Mucosa of gallbladder (tissue), 1 donor: ENCODE measurements at places on chromosomes 6 and 20. TPM values are rescaled to one million over a fixed set of nuclear protein-coding genes. Genes with fewer than 3 reads are reported as not detected.

The STX7 gene
- total RNA-seq, result 94.5 TPM

The HSPA12B gene
- 5.4 TPM for total RNA-seq

The NRN1 gene
- 6.4 TPM for total RNA-seq

The PPP1R14C gene
- total RNA-seq, result 0.37 TPM

The SNX21 gene
- 34.6 TPM for total RNA-seq

The DSN1 gene
- total RNA-seq, result 8.7 TPM

The CGA gene
- total RNA-seq, result not detected

The POU3F2 gene
- total RNA-seq, result not detected

The MUCL3 gene
- 93.5 TPM for total RNA-seq

The VWA7 gene
- total RNA-seq, result 18.5 TPM

The PPIL6 gene
- 2.6 TPM for total RNA-seq

The ZNF831 gene
- total RNA-seq, result 1.4 TPM

The DNMT3B gene
- total RNA-seq, result 2.0 TPM

The BPIFB1 gene
- 0.78 TPM for total RNA-seq

The SPEF1 gene
- 0.75 TPM for total RNA-seq

The NOX3 gene
- total RNA-seq, result not detected

The BTN2A1 gene
- total RNA-seq, result 23.4 TPM

The TRIM31 gene
- total RNA-seq, result 3.1 TPM

The C20orf141 gene
- not detected for total RNA-seq

The PSORS1C1 gene
- 11.0 TPM for total RNA-seq

The RIPPLY2 gene
- total RNA-seq, result not detected

The EGFL8 gene
- total RNA-seq, result 13.6 TPM

The EMILIN3 gene
- 0.63 TPM for total RNA-seq

The CRYBG1 gene
- total RNA-seq, result 18.2 TPM

The XKR7 gene
- total RNA-seq, result not detected

The ANKEF1 gene
- total RNA-seq, result 8.2 TPM

The BCAS1 gene
- 13.2 TPM for total RNA-seq

The FAM209B gene
- total RNA-seq, result 0.32 TPM

The LST1 gene
- total RNA-seq, result 18.4 TPM

The ANGPT4 gene
- 0.20 TPM for total RNA-seq

The ZBTB12 gene
- total RNA-seq, result 11.8 TPM

The TMEM170B gene
- 4.5 TPM for total RNA-seq

The IFNGR1 gene
- 77.9 TPM for total RNA-seq

The PTK6 gene
- total RNA-seq, result 11.0 TPM

The TFAP2D gene
- not detected for total RNA-seq

The YIPF3 gene
- total RNA-seq, result 155 TPM

The LPA gene
- total RNA-seq, result 1.3 TPM

The CAGE1 gene
- not detected for total RNA-seq

The C6orf132 gene
- total RNA-seq, result 41.2 TPM

The COL9A1 gene
- total RNA-seq, result 0.09 TPM
